ENCODE measurements at places on chromosomes 7 and 10.
A peak's percentile ranks its signal among the peaks of the same experiment; 100 is the strongest.

DNA sequence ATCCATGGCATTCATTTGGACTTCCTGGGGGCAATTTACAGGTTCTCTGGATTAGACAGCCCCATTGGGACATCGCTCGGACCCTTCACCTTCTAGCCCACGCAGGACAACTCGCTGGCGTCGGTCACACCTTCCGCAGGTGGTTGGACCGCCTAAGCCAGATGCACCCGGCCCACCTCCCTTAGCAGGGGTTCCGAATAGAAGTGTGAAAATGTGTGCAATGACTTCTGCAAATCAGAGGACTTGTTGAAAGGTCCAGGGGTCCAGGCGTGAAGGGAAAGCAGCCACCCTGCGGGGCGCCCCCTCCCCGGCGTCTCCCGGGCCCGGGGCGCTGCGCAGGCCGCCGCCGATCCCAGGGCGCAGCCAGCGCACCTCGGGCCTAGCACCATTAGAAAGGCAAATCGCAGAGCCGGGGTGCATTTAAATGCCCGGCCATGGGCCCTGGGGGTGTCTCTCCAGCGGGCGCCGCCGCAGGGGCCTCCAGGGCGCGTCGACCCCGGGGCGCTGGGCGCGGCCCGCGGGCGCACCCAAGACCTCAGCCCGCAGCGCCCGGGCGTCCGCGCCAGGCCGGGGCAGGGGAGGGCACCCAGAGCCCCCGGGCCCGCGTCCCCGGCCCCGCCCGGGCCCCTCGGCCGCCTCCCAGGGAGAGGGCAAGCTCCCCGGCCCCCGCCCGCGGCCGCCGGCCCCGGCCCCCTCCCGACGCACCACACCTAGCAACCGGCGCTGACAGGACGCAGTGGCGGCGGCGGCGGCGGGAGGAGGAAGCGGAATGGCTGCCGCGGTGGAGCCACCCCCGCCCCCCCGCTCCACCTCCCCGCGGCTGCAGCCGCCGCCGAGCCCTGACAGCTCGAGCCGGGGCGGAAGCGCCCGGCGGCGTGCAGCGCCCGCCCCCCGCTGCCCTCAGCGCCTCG, 1.2 kb downstream of the JAZF1 start:
- peak; percentile 55 for DNase-seq

DNA sequence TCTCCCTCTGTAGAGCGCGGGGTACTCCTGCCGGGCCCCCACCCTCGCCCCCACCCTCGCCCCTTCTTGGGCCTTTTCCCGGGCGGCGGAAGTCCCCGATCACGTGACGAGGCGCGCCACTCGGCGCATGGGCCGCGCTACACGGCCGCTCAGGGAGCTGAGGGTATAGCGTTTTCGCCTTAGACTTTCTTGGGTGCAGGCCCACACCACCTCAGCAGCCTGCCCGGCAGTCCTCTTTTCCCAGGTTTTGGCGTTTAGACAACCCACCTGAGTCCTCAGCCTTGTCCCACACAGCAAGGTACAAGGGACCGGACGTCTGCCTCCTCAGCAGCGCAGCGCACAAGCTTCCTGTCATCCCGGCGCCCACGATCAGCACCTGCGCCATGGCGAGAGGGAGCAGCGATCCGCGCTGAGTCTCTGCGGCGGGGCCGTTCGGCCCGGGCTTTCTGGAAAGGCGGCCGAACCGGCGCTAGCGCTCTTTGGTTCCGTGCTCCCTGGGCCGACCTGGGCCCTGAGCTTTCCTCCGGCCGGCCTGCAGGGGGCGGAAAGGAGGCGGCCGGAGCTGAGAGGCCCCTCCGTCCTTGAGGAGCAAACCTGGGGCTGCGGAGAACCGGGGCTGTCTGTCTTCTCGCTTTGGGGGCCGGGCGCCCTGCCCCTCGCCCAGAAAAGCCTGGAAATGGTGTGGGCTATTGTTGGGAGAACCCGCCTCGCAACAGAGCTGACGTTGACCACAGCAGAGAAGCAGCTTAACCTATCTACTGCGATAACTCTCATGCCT, at the start of gene RNLS:
RNLS (minus strand) TSS at position 513 of the 778 bp plus-strand sequence.
- DNase-seq = peak; percentile 34

DNA sequence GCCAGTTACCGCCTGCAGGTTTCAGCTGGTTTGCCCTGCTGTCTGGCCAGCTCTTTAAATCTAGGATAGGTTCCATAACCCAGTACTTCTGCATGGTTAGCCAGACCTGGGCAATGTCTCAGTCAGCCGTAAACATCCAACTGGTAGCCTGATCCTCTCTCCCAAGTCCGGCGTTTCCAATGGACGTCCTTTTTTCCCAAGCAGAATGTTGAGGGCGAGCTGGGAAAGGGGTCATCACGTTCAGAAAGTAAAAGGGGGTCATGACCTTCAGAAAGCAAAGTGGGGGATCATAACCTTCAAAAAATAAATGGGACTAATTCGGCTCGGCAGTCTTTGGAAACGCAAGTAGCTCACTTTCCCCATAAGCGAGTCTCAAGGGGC, 430 bp downstream of the PON3 start:
- DNase-seq = no peak

GRCh38 chr7:44534087-44534486, 7.0 kb downstream of the NPC1L1 start:
- DNase-seq = no peak

- no peak for DNase-seq
These were observed 22.6 kb upstream of the INPP5A start for GRCh38 chr10:132514821-132515520.

DNA sequence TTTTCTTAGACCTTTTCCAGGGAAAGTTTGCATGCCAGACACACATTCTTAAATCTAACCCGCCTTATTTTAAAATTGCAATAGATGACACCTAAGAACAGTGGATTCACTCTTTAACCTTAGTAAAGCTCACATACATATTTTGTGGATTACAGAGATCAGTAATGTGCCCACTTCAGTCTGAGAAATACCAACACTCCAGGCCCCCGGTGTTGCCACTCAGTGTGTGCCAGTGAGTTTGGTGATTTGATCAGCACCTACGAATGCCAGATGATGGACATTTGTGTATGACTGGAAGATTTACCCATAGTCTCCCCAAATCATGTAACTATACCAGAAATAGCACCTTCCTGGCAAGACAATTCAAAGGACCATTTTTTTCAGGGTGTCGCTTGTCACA, 2.6 kb downstream of the LRRN3 start:
- no peak for DNase-seq

GRCh38 chr10:45491061-45491460, 117.0 kb downstream of the ALOX5 start:
- no peak for DNase-seq

- DNase-seq = no peak
These were observed 59.9 kb upstream of the ODAD2 start for GRCh38 chr10:28058746-28059145.

GRCh38 chr7:85927226-85927625, 716.5 kb upstream of the GRM3 start:
- DNase-seq = no peak

DNA sequence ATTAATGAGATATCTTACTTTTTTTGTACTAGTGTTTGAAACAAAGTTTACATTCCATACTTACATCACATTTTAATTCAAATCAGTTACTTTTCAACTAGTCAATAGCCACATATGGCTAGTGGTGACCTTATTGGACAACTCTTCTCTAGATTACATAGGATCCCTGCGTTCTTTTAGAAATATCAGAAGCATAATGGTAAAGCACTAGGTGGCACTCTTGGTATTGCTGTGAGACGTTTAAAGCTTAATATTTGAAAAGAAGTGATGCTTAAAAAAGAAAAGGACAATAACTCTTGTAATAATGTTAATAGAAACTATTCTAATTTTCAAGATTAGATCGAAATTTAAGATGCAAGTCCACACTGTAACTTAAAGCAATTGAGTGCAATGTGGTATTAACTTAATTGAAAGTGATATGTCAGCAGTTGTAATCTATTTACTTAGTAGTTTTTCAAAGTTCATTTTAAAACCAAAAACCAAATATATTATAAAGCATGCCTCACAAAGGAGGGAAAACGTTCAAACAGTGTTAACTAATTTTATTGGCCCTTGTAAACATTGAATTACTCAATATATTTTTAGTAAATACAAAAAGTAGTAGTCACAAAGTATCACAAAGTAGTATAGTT, 339.1 kb downstream of the ATRNL1 start:
- DNase-seq = no peak

All from stimulated activated CD8-positive, alpha-beta memory T cell treated with anti-CD3 and anti-CD28 coated beads, Interleukin-4, amount 100 ng/mL, for 1 hour (primary cell).